SW 1271 (cell line): ENCODE measurements at places on chromosomes 12 and 14.

DNA sequence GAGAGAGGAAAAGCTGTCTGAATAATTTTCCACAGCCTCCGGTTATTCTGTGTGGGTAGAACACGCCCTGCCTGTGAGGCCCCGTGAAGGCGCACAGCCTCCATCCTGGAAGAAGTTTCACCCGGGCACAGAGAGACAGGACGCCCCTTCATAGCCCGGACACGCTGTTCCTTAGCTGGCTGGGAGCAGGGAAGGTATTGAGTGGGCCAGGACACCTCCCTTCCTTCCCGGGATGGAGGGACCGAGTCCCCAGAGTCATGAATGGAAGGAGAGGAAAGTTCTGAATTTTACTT lies 135.5 kb downstream of the GCH1 start:
- DNase-seq = no peak

DNA sequence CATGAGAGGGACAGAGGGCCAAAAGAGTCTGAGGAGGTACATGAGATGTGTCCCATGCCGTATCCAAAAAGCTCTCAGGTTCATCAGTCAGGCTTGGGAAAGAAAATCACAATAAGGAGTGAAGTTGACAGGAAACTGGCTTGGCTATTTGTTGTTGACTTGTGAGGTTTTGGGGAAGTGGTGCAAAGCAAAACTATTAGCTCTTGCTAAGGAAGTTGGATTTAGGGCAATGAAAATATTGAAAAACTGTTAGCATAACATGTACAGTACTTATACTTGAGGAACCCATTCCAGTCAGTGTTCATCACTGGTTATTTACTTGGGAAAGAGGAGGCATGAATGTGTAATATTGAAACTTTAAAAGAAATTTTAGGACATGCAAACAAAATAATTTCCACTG lies 145.9 kb downstream of the DUSP6 start:
- no peak for DNase-seq

DNA sequence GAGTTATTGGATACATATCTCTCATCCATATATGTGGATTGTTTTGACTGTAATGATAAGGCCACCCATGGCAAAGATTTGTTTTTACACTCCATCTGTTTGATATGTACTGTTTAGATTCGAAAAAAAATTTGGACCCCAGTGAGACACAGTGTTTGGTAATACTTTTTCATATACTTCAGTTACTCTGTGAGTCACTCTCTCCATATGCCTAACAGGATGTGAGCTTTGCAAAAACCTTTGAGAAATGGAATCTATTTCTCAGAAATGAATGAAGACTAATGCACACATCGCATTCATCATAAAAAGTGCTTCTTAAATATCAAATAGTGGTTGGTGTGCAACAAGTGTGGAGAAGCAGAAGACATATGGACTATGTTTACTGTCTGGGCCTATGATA lies 781.5 kb downstream of the SLC6A15 start:
- DNase-seq = no peak

DNA sequence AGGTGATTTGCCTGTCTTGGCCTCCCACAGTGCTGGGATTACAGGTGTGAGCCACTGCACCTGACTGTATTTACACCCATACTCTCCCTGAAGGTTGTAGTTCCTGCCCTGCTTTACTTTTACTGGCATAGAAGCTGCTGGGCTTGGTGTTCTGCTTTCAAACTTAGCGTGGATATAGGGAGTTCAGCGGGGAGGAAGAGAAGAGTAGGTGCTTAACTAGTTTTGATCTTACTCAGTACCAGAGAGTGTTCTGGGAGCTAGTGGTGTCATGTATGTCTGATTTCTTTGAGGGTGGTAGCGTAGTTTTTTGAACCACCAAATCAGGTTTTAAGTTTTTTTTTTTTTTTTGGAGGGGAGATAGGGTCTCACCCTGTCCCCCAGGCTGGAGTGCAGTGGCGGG lies 13.8 kb downstream of the RCOR1 start:
- no peak for DNase-seq

- DNase-seq = no peak
Observed at GRCh38 chr12:11805043-11805442, 155.6 kb downstream of the ETV6 start.

DNA sequence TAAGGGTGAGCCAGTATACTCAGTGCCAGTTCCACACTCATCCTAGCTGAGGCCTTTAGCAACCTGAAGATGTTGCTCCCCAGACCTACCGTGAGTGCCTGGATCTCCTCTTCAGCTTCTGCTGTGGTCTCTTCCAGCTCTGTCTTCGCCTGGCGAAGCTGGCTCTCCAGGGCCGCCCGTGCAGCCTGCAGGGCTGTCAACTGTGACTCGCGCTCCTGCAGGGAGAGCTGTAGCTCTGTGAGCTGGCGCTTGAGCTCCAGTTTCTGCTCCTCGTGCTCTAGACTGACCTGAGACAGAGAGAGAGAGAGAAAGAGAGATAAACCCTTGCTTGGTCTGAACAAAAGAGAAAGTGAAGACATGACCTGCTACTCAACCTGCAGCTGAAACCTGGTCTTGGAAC lies 84.0 kb downstream of the PRKAB1 start:
- no peak for DNase-seq

- no peak for DNase-seq
Observed at GRCh38 chr12:52876372-52876771, 27.6 kb upstream of the KRT78 start.

DNA sequence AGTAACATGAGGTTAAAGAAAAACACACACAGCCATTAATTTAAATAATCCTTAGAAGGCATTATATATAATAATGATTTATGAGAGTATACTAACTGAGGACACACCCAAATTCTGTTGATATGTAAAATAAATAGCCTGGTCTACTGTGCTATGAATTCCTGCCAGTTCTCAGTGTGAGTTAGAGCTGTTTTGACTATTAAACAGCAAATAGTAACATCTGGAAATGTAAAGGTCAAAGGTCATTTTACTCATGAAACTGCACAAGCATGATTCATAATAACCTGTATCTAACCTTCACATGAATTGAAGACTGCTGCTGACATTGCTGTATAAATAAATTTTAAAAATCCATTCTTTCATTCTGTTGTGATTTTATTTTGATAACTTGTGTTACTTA lies 966.7 kb downstream of the SLC6A15 start:
- no peak for DNase-seq

DNA sequence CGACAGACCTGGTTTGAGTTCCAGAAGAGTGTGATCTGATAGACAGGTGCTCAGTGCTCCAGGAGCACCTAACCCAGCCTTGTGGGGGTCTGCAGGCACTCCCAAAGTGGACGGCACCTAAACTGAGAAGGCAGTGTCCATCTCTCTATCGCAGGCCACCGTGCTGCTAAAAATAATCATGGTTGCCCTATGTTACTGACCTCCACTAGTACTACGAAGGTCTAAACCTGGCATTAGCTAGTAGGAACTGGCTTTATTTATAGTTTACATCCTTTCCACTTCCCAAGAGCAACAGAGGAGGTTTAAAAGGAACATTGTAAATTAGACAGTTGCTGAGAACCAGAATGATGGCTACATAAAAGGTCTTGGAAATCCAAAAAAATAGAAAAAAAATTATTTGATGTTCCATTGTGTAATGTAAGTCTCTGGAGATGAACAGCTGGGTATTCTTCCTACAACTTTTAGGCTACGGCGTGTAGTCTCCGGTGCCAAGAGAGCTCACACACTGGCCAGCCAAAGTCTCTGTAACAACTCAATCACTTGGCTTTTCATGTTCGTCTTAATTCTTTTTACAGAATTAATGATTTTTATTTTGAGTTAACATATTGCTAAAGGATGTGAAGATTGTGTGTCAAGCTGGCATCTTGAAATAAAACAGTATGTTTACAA lies 27.3 kb downstream of the PPFIBP1 start:
- DNase-seq = no peak

GRCh38 chr12:57604454-57604991 lies at the start of gene DTX3:
DTX3 (plus strand) TSS chr12:57604824; CDS start chr12:57606518, 1,694 bp downstream.
- no peak for DNase-seq

GRCh38 chr12:119450771-119451170 lies 116.2 kb downstream of the CCDC60 start:
- no peak for DNase-seq

DNA sequence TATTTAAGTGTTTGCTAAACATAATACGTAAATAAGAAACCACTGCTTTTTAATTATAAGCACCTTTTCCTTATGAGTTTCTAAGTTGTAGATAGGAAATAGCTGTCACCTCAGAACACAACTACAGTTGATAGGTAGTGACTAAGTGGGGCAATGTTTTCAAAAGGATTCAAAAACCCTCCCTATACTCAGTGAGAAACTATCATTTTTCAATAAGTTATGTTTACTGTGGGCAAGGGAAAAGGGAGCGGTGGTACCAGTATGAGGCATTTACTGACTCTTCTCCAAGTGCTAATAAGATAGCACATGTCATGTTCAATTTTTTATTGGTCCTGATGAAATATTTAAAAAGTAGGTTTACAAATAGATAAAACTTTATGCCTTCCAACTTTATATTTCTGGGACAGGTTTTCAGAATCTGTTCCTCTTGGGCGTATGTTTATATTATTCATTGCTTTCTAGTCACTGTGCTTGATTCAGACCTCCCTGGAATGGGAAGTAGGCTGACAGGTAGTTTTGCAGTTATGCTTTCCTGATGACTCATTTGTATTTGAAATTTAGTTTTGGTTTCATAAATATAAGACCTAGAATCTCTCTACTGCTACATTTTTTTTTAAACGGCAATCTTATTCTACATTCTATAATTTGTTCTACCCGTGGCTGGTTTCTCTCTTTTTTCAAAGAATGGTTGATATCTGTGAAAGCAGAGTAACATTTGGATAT lies 153.1 kb downstream of the TMEM117 start:
- no peak for DNase-seq

GRCh38 chr12:124874988-124875802 lies 11.5 kb upstream of the SCARB1 start:
- DNase-seq = no peak

DNA sequence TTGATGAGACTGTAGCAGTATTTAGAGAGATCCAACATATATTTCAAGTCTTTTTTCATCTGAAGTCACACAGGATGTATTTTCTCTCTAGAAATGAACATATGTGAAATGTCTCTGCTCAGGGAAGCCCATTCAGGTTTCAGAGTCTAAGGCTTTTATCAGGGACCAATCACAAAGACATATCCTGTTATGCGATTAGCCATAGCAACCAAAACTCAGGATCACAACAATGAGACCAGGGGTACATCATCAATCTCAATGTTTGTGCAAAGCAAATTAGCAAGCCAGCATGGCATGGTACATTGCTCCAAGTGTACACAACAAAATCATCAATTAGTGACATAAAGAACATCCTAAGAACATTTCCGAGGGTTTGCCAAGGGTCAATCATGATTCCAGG lies 99.2 kb upstream of the AMN1 start:
- DNase-seq = no peak

DNA sequence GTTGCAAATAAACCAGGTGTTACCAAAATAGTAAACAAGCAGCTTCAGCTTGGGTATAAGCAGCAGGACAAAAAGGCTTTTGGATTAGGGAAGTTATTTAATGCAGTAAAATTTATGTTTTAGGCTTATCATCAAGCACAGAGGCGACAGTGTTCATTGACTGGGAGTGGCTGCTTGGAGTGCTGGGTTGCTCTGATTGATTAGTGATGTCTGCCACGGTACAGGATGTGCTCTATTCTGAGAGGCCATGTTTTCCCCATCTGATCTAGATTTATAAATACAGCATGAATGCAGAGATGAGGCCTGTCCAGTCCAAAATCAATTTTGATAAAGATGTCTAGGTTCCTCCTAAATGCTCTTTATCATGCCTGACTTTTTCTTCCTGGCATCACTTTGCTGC lies 83.5 kb downstream of the MAP1LC3B2 start:
- DNase-seq = no peak

GRCh38 chr14:102903248-102903888 lies 19.1 kb upstream of the AMN start:
- DNase-seq = no peak

DNA sequence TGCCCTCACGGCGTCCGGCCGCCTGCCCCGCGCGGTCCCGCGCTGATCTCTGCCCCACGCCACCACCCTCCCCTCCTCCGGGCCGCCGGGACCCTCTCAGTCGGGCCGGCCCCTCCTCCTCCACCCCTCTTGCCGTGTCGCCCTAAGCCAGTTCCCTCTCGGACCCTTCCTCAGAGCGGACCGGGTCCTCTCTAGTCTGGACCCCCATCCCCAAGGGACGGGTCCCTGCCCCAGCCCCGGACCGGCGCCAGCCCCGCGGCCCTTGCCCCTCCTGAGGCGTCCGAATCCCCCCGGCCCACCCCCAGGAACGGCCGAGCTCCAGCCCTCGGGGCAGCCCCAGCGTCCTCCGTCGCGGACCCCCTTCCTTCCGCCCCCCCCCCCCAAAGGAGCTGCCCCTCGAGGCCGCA lies 485 bp downstream of the PPP4R4 start:
- DNase-seq = no peak

DNA sequence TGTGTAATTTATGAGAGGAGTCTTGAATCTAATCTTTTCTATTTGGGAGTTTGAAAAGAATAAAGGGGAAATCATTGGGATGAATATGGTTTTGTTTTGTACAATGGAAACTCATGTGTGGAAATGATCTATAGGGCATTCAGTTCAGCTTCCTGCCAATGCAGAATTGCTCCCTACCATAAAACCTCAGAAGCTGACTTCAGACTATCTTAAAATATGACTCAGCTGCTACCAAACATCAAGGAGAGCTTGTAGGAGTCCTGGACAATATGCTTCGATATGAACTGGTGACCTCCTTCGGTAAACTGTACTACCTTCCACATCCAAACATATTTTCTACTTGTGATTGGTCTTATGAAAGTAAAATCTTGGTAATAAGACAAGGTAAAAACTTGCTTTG lies 160.6 kb downstream of the CAPZA3 start:
- DNase-seq = no peak

DNA sequence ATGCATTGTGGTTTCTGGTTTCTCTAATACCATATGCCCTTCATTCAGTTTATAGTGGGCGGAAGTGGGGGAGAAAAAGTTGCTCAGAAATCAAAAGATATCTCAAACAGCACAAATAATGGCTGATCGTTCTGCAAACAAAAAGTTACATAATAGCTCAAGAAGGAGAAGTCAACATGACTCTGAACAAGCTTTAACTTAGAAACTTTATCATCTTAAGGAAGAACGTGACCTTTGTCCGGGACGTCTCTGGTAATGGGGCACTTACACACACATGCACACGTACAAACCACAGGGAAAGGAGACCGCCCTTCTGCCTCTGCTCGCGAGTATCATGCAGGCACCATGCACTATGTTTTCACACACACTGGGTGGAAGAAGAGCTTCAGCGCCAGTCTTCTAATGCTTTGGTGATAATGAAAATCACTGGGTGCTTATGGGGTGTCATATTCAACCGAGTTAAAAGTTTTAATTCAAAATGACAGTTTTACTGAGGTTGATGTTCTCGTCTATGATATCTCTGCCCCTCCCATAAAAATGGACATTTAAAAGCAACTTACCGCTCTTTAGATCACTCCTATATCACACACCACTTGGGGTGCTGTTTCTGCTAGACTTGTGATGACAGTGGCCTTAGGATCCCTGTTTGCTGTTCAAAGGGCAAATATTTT lies 4.7 kb downstream of the FOS start:
- no peak for DNase-seq

DNA sequence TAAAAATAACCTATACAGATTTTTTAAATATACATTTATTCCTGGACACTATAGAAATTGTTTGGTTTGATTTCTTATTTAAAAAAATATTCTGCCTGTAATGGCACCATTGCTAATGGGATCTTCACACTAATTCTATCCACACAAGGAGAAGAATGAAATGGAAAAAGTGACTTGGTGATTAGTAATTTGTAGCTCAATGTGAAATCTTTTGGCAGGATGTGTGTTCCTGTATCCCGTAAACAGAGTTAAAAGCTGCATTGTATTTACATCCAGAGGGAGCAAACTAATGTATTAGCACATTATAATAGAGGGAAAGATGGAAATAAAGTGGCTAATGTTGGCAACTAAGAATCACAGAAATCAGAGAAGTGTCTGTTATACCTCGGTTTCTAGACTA lies 1455.3 kb upstream of the FLRT2 start:
- DNase-seq = no peak
